Stimulated activated CD4-positive, alpha-beta T cell treated with anti-CD3 and anti-CD28 coated beads, Interleukin-12 subunit alpha, Interleukin-12 subunit beta, amount 100 ng/mL, for 4 hours (primary cell): ENCODE measurements at places on chromosomes 1 and 21.

- no peak for DNase-seq
These were observed 75.3 kb upstream of the LYST start for GRCh38 chr1:235941876-235942624.

GRCh38 chr1:29708796-29709703 lies 472.7 kb downstream of the PTPRU start:
- no peak for DNase-seq

GRCh38 chr1:182633657-182634281 lies 29.6 kb upstream of the RGS16 start:
- no peak for DNase-seq

- DNase-seq: no peak
These were observed 95.0 kb downstream of the SLC30A10 start for GRCh38 chr1:219833214-219833815.
